ENCODE measurements at places on chromosomes 7 and 10.

- no peak for DNase-seq
Observed at GRCh38 chr7:32481921-32482320, 8.3 kb downstream of the LSM5 start.

DNA sequence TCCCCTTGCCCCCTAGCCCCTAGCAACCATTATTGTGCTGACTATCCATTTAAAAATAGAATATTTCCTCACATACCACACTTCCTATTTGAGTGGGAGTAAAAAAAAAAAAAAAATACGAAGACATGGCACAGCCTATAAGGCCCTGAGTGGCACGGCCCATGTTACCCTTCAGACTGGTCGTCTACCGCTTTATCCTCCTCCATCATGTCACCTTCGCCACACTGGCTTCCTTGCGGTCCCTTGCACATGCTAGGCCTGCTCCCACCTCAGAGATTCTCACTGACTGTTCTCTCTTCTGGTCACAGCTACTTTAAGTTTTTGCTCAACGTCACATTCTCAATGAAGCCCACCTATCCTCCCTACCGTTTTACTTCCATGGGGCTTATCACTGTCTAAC, 130.3 kb downstream of the ATE1 start:
- DNase-seq = no peak

GRCh38 chr7:99365318-99366141, 9.0 kb upstream of the ARPC1B start:
- DNase-seq = no peak

GRCh38 chr7:19215412-19215811, 70.2 kb upstream of the FERD3L start:
- DNase-seq = peak; percentile 76

- DNase-seq = no peak
Observed at GRCh38 chr10:127024685-127025435, 119.6 kb downstream of the DOCK1 start.

DNA sequence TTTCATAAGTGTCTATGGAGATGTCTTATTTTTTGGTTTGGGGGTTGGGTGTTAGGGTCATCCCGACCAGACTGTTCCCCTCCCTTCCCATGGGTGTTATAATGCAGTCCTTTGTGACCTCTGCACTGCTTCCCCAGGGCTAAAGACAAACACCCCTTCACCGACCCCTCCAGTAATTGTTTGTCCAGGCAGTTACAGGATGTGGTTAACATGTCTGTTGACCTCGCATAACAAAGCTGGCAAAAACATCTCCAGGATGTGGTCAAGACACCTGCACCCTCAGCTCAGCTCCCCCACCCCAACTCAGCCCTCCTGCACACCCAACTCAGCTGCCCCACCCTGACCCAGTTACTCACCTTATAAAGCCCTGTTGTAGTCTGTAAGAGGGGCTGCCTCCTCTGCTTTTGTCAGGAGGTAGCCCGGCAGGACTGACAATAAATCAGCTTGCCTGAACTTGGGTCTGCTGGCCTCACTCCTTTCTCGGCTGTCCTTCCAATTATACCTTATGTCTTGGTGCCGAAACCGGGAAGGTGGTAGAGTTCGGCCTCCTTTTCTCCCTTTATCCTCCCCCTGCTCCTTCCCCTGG, 102.2 kb downstream of the ZNF92 start:
- no peak for DNase-seq

GRCh38 chr7:115449689-115450088, 527.8 kb downstream of the MDFIC start:
- no peak for DNase-seq
